Lower leg skin (tissue), 4 donors: ENCODE measurements at places on chromosomes 1 and 21.

- DNase-seq = no peak
Measured at GRCh38 chr1:171420810-171421209, 64.5 kb upstream of the PRRC2C start.

DNA sequence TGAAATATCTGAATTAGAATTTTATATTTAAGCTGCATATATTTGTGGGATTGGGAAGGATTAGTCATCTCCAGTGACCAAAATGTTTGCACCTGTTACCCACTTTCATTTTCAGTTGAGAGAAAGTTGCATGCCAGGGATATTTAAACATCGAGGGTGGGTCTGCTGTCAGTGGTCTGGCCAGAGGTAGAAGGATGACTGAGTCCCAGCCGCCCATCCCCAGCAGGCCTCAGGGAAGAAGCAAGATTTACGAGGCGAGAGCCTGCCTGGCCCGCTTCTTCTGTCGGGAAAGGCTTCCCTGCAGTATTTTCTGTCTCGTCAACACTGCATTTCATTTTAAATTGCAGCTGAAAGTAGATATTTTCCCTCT, 1.4 kb upstream of the MAN1C1 start:
- DNase-seq = no peak

DNA sequence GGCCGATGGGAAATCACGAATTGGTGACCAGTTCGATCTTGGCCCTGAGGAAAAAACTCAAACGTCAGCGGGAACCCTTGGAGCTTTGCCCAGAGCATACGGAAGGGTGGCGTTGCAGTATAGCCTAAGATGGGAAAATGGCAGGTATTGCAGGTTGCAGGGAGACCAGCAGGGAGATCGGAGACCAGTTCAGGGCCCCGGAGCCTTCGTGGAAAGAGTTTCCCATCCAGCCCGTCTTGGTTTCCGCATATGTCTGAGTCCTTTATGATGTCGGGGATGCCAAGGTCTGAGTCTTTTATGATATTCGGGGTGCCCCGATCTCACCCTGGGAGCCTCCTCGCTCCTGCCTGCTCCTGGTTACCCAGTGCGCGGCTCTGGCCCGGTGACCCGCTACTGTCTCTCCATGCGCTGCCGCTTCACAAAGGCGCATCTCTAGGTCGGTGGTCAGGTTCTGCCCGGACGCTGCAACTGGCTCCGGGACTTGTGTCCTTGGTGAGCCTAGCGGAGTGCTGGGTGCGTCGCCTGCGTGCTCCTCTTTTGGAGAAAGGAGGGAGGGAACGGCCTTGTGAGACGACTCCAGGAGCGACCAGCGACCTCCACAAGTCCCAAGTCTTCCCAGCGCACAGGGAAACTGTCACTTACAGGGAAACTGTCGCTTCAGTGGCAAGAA, 94.2 kb downstream of the PRKAB2 start:
- no peak for DNase-seq

DNA sequence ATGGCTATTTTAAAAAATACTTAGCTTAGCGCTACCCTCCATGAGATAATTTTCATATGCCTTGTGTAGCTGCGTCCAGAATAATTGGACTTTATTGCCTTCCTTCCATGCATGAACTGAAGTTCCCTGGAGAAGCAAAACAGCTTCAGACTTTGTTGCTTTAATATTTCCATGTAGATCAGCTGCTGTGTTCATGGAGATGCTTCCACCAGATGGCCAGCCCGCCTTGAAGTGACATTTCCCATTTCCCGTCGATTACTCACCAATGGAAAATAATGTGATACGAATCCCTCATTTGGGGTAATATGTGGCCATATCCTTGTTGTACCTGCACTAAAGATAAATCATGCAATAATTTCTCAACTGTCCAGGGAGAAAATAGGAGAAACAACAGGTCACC, 47.4 kb upstream of the CLDN14 start:
- DNase-seq = no peak

- no peak for DNase-seq
Measured at GRCh38 chr1:156741481-156741983, 644 bp upstream of the MRPL24 start.

DNA sequence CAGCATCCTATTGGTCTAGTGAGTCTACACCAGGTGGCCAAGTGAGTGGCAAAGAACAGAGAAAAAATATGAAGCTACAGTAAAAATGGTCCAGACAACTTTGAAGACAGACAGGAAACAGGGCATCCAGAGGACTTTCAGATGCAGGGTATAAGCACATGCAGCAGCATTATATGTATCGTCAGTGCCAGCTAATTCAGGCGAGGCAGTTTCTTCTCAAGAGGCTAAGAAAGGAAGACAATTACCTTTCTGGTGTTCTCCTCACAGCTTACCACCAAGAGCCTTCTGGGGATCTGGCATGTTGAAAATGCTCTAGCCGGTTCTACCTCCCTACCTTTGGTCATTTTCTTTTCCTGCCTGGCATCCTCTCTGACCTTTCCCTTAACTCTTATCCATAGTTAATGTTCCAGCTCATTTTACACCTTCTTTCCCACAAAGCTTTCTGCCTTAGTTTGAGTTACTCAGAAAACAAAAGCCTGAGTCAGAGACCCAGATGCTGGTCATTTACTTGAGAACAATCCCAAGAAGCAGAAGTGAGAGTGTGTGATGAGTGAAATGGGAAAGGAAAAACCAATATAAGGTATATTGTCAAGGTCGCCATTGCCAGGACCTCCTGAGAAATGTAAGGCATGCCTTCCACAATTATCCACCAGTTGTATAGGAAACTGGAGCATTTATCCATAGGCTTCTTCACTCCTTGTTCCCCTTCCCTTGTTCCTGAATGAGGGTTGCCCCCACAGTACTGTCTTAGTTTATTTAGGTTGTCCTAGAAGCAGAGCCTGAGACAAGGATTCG, 444.1 kb downstream of the PLPP3 start:
- no peak for DNase-seq

- no peak for DNase-seq
Measured at GRCh38 chr1:18849261-18849711, 10.2 kb downstream of the TAS1R2 start.

DNA sequence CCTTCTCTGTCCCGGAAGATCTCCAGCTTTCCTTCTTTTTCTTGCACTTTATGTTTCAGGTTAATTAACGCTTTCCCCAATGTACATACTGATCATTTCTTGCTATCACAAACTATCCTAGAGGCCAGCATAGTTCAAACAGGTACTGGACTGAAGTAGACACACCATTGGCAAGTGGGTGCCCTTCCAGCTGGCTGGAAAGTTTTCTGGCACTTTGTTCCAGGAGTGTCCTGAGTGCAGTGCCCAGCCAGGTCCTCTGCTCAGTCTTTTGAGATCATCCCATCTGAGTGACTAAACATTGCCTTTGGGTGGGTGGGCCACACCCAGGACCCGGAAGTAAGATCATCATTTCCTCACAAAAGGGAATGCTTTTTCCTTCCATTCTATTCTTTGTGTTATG, 15.0 kb upstream of the DUSP23 start:
- no peak for DNase-seq

DNA sequence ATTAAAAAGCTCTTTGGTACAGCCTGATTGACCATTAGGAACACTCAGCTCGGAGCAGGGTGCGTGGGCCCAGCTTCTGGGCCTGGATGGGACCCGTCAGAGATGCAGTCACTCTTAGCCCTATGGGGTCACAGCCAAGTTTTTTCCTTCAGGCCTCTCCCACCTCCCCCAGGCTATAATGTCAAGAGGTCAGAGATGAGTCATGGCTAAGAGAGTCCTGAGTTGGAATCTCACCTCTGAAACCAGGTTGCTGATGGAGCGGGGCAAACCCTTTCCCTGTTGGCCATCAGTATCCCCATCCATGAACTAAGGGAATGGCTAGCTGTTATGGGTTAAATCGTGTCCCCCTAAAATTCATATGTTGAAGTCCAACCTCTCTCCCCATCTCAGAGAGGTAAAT, 195.9 kb upstream of the POU3F1 start:
- DNase-seq = no peak

GRCh38 chr1:237760951-237761350, 129.8 kb downstream of the ZP4 start:
- DNase-seq = no peak

GRCh38 chr1:21022279-21023040, 154.2 kb downstream of the EIF4G3 start:
- peak; percentile 82 for DNase-seq

DNA sequence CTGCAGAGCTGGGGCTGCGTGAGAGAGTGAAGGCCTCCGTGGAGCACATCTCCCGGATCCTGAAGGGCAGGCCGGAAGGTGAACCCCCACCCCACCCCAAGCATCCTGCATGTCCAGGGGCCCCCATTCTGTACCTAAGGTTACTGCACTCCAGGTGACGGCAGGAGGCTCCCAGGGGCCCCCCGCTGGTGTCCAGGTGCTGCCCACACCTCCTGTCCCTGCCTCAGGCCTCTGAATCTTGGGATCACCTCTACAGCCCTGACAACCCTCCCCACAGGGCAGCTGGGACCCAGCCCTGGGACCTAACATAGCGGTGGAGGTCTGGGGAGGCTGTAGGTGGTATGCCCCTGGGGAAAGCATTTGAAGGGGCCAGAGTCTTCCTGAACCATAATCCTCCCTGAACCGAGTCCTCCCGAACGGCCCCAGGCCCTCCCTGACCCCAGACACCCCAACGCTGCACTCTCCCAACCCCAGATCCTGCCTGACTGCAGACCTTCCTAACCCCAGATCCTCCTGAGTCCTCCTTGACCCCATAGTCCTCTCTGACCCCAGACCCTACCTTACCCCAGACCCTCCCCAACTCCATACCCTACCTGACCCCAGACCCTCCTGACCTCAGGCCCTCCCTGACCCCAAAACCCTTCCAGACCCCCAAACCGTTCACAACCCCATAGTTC, 33.5 kb downstream of the TRIM11 start:
- no peak for DNase-seq

DNA sequence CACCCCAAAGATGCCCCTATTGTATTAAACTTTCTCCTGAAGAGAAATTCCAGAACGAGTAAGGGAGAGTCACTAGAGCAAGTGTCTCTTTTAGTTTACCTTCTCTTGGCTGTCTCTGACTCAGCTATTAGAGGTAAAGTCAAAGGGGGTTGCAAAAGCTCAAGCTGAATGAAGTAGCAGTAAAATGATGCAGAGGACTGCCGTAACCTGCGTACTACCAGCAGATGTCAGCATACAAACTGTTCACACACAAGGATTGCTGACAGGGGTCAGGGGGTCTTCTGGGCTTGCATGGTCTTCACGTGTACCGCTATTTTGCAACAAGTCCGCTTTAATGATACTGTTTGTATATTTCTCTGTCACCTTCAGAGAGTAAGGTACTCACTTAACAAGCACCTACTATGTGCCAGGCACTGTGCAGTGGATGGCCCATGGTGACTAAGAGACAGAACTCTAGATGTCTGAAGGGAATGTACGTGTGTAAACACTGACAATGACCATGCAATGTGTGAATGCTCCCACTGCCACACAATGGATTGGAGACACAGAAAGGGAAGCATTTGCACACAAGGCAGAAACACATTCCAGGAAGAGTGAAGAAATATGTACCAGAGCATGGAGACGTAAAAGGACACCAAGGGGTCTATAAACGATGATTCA, 34.9 kb downstream of the CHML start:
- no peak for DNase-seq

DNA sequence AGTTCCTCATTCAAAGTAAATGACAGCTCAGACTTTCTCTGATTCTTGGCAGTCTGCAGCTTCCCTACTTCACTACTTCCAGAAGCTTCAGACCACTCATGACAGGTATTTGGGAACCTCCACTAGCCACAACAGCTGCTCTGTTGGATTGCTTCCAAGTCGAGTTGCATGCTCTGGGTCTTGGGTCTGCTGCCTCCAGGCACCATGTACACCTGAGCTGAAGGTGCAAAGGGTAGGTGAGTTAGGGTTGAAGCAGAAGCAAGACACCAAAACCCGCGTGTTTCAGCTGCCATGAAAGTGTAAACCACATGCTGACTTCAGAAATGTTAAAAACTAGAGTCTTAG, 62.7 kb downstream of the ZNF684 start:
- DNase-seq = no peak

DNA sequence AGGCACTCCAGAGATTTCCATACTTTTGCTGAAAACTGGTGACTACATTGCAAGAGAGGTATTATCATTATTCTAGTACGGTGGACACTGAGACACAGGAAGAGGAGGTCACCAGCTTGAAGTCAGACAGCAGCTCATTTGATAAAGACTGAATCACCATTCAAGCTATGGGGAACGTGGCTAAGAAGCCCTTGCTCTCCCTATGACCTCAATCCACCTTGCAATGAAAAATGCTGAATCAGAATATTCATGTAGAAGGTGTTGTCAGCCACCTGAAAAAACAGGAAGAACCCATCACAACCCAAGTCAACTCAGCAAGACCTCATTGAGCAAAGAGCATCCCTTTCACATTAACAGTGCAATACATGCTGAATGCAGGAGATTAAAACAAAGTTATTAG, 59.0 kb upstream of the FGGY start:
- no peak for DNase-seq

- DNase-seq = no peak
Measured at GRCh38 chr1:201912832-201913231, 24.1 kb downstream of the SHISA4 start.

DNA sequence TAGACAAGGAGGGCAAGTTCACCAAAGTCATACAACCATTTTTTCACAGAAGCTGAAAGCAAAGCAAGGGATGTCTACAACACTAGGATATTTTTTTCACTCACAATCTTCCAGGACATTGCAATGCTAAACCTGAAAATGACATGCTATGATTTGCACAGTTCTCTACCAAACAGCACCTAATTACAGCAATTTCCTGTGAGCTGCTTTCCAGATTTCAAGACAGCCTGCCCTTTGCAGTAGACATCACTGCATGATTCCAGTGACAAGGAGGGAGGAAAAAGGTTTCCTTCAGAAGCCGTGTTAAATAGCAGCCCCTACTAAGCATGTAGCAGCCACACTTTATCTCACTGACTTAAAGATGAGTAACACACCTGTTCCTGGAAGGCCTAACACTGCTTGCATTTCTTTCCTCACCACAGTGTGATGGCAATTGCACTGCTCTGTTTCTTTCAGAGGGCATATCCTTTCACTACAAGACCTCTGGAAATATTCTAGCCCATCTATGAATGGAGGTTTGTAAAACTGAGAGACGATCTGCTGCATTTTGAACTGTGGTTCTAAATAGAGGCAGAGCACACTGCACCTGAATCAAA, 97.1 kb downstream of the DUSP10 start:
- DNase-seq = no peak

DNA sequence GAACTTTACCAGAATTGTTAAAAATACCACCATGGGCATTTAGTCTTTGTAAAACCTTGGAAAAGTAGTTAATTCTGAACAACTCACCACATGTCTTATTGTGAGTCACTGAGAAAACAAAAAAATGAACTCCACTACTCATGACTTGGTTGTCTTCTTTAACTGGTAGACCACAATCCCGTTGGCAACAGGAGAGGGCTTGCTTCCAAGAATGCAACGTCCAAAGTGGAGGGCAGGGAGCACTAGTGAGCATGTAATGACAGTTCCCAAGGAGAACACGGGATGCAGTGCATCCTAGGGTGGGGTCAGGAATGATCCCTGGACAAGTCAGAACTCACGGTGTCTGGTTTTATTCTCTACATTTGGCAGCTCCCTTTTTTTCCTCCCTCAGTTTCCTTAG, 15.2 kb upstream of the HMCN1 start:
- peak; percentile 76 for DNase-seq
